ENCODE measurements at places on chromosomes 12 and 14. TPM values are rescaled to one million over a fixed set of nuclear protein-coding genes. Genes with fewer than 3 reads are reported as not detected.

Gene OTX2
- total RNA-seq, result not detected

GRCh38 chr12:94793191-94793595, 142.8 kb upstream of the TMCC3 start:
- no peak for DNase-seq

Gene PIP4P1
- 35.4 TPM for total RNA-seq

- no peak for DNase-seq
These were observed 196.4 kb downstream of the RPAP3 start for GRCh38 chr12:47509398-47509851.

Gene SYNE3
- total RNA-seq, result 3.6 TPM

DNA sequence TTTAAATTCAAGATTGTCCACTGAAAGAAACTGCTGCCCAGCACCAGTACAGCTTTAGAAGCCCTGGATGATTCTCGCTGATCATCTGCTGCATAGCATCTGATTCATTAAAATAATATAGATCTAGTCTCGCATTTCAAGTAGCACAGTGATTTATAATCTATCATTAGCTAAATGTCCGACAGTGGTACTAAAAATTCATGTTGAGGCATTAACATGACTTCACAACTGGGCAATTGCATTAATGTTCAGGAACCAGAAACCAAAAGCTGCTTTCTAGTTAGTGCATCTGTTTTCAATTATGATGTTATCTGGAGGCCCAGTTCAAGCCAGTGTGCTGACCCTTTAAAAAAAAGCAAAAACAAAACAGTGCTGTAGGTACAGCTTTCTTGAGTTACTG, 1987.2 kb upstream of the SEL1L start:
- no peak for DNase-seq

GRCh38 chr12:69243099-69244084, 4.0 kb downstream of the CPSF6 start:
- DNase-seq, result no peak

GRCh38 chr14:71703477-71703876, 228.8 kb upstream of the RGS6 start:
- no peak for DNase-seq

GRCh38 chr12:47281667-47282171, 202.0 kb upstream of the AMIGO2 start:
- DNase-seq, result no peak

DNA sequence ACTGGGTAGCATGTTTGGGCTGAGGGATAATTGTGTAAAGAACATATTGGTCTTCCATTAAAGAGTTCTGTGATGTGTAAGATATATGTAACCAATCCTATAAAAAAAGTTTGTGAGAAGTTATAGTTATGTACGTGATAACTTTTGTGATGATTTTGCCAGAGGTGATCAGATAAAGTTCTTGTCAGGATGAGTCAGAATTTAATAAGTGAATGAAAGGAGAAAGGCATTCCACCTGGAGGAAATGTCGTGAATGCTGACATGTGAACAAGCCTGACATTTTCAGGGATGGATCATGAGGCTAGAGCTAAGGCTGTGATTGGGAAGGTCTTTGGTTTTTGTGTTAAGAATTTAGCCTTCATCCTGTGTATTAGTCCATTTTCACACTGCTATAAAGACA, 241.5 kb downstream of the SNAPC1 start:
- DNase-seq, result no peak
